ENCODE measurements at places on chromosomes 3 and 15.
A peak's percentile ranks its signal among the peaks of the same experiment; 100 is the strongest.

DNA sequence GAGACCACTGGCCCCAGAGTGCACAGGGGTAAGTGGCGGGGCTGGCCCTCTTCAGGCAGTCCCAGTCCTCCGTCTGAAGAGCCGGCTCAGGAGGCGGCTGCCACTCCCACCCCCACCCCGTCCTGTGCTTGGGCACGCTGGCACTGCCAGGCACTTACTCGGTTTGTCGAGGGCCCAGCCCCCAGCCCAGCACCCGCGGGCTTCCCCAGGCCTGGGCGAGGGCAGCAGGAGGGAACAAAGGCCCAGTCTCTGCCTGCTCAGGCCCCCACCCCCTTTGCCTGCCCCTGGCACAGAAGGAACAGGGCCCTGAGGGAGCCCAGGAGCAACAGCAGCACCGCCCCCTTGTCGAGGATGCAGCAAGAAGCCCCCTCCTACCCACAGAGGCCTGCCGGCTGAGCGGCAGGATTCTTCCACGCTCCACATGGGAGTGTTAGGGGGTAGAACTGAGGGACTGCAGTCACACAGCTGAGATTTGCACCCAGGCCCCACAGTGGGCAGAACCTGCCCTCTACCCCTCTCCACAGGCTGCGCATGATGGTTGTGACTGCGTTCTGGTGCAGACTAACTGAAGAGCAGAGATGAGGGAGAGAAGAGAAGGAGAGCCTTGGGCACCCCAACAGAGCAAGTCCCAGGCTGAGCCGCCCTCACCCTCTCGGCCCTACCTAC lies 8.9 kb downstream of the DUSP7 start:
- no peak for DNase-seq

- DNase-seq, result no peak
Observed at GRCh38 chr3:126816986-126817777, 113.1 kb downstream of the CHCHD6 start.

DNA sequence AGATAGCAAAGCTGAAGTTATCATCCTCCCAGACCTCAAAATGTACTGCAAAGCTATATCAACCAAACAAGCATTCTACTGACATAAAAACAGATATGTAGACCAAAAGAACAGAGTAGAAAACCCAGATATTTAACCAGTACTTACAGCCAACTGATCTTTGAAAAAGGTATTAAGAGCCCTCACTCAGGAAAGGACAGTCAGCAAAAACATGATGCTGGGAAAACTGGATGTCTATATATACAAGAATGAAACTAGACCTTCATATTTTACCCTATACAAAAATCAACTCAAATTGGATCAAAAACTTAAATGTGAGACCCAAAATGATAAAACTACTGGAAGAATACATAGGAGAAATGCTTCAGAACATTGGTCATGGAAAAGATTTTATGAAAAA lies 87.5 kb upstream of the MME start:
- DNase-seq, result no peak

DNA sequence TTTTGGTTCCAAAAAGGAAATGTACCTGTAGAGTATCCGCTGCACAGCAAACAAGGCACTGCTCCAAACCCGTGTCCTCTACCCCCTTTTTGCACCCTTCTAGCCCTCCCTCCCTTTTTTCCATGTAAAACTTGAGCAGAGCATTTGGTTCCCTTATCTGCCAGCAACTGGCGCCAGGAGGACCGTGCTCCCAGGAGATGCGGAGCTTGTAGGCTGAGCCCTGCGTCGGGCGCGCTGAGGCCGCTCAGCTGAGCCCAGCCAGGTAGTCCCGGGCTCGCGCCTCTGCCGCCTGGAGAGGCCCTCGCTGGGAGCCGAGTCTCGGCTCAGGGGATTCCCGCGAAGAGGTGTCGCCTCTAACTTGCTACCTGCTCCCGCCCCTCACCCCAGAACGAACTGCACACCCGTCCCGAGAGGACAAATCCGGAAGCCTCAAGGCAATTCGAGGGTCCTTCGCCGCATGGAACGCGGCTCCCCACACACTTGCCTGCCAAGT lies 575 bp downstream of the TRPM7 start:
- peak; percentile 37 for DNase-seq

- DNase-seq, result no peak
Observed at GRCh38 chr3:4613366-4613765, 120.2 kb downstream of the ITPR1 start.

DNA sequence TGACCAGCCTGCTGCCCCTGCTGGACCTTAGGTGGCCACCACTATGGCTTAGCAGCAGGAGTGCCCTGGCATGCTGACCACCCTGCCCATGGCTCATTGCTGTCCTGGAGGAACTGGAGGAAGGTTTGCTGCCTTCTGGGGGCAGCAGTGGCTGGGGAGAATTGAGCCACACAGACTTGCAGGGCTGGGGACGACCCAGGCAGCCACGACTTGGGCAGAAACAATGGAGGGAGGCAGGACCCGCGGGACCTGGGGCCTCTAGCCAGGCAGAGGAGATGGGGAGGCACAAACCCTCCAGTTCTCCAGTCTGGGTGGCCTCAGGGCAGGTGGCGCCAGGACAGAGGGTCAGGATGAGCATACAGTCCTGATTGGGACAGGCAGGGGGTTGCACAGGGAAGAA lies 32.8 kb downstream of the ADAMTS7 start:
- DNase-seq, result no peak

GRCh38 chr3:141255137-141255845 lies 23.7 kb downstream of the PXYLP1 start:
- DNase-seq, result no peak

- no peak for DNase-seq
Observed at GRCh38 chr15:41561104-41561776, 2.2 kb downstream of the TYRO3 start.

DNA sequence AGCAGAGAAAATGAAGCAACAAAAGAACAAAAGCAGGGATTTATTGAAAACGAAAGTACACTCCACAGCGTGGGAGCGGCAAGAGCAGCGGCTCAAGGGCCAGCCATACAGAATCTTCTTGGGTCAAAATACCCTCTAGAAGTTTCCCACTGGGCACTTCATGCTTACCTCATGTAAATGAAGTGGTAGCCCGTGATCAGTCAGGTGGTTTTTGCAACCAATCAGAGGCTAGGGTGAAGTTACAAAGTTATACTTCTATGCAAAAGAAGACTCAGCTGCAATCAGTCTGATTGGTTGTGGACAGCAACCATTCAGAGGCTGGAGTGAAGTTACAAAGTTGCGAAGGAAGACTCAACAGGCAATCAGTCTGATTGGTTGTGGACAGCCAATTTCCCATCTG lies 37.8 kb upstream of the TRH start:
- no peak for DNase-seq

- peak; percentile 60 for DNase-seq
Observed at GRCh38 chr15:44536302-44536961, 515 bp upstream of the EIF3J start.

GRCh38 chr3:31170932-31171670 lies 276.6 kb upstream of the GADL1 start:
- DNase-seq, result no peak

GRCh38 chr15:51731549-51732267 lies 5.7 kb downstream of the LYSMD2 start:
- no peak for DNase-seq

DNA sequence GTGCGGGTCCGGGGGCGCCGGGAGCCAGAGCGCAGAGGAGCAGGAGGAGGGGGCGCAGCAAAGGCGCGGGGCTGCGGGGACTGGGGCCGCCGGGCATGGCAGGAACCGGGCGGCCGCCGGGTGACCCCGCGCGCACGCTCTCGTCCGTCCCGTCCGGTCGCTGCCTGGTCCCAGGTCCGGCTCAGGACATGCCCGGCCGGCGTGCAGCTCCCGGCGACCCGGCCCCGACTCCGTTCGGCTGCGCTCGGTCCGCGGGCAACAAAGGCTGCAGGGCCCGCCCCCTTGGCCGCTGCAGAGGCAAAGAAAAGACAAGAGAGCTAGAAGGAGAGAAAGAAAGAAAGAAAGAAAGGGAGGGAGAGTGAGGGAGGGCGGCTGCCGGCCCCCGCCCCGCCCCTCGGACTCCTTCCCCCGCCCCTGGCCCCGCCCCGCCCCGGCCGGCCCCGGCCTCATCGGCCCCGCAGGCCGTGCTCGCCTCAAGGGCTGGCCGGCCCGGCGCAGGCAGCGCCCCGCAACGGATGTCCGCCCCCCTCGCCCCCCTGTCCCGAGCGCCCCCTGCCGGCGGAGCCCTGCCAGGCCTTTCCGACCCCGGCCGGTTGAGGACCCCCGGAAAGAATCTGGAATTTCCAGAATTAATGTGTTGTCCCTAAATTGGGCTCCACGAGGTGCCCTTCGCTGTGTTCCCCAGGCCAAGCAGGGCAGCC lies at the start of gene ADAMTS7:
ADAMTS7 (minus strand) TSS at position 341 of the 701 bp plus-strand sequence; CDS start at position 97, 244 bp downstream.
- peak; percentile 97 for DNase-seq

DNA sequence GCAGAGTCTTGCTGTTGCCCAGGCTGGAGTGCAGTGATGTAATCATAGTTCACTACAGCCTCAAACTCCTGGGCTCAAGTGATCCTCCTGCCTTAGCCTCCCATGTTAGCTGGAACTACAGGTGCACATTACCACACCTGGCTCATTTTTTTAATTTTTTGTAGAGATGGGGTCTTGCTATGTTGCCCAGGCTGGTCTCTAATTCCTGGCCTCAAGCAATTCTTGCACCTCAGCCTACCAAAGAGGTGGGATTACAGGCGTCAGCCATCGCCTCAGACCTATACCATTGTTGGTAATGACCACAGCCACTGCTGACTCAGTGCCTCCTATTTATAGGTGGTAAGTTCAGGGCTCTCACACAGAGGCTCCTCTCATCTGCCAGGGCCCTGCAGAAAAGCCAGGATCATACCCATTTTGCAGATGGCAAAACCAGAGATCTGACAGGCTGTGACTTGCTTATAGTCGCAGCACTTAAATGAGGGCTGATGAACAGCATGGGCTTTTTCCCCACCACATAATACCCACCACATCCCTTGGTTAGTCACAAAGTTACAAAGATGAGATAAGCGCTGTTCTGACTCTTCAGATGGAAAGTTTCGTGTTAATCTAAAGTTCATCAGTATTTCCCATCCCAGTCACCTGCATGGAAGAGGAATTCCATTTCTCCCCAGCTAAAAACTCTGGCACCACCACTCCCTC lies 21.8 kb upstream of the SPATA12 start:
- DNase-seq, result no peak

DNA sequence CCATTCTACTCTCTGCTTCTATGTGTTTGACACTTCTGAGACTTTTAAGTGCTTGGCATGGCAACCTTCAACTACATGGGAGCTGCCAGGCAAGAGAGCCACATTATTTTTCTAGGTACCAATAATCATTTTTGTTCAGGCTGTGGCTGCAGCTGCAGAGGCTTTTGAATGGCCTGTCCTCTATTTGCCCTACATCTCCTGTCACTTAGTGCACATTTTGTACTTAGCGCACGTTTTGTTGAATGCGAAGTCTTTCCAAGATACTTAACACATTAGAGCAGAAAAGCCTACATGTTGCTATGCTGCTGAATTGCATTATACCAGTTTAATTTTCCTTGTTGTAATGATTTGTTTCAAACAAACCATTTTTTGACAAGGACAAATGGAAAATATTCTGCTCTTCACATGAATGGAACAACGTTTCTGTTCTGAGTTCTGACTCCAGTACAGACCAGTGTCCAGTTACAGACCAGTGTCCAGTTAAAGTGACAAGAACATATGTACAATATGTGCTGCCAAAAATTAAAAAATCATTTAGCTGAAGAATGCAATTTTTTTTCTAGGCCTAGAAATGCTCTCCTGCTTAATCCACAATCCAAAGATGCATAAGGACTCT lies 113.9 kb downstream of the ABI3BP start:
- no peak for DNase-seq

DNA sequence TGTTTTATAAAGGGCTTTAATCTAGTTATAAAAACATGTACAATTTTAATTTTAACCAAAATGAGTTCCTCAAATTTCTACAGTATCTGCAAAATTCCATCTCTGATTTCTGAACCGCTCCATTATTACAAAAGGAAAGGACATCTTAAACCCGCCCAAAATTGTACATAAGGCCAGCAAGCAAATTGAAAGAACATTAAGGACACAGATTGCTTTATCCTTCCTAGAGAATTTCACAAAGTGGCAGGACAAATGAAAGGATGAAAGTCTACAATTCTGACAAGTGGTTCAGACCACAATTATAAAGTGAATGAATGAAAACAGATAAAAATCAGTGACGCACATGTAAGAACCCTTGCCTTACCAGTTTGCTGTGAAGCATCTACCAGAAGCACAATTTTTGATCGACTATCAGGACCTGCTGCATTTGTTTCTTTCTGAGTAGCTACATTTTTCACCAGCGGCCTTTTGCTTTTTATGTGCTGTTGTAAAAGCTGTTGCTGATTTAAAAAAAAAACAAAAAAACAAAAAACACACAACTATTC lies 13.6 kb downstream of the SECISBP2L start:
- no peak for DNase-seq

- DNase-seq, result no peak
Observed at GRCh38 chr3:178233371-178234071, 302.7 kb upstream of the KCNMB2 start.

GRCh38 chr3:186210852-186211500 lies 102.1 kb upstream of the ETV5 start:
- no peak for DNase-seq

DNA sequence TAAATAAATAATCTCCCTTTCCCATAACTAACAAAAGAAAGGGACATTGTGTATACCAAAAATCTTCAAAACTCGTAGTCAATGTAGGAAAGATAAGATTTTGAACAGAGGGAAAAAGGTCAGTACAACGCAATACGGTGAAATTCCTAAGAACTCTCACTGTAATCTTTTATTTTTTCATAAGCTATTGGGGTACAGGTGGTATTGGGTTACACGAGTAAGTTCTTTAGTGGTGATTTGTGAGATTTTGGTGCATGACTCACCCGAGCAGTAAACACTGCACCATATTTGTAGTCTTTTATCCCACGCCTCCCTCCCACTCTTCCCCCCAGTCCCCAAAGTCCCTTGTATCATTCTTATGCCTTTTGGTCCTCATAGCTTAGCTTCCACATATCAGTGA lies 718.0 kb downstream of the TBL1XR1 start:
- no peak for DNase-seq

GRCh38 chr15:52783929-52784798 lies 6.0 kb downstream of the ONECUT1 start:
- no peak for DNase-seq

GRCh38 chr15:74202452-74203401 lies at the start of gene STRA6:
Gene STRA6 (minus strand): TSS chr15:74202787. CDS start chr15:74202267, 520 bp downstream.
- no peak for DNase-seq

GRCh38 chr3:54954022-54954421 lies 26.2 kb upstream of the LRTM1 start:
- DNase-seq, result no peak

- no peak for DNase-seq
Observed at GRCh38 chr3:143447491-143447890, 327.9 kb downstream of the CHST2 start.

DNA sequence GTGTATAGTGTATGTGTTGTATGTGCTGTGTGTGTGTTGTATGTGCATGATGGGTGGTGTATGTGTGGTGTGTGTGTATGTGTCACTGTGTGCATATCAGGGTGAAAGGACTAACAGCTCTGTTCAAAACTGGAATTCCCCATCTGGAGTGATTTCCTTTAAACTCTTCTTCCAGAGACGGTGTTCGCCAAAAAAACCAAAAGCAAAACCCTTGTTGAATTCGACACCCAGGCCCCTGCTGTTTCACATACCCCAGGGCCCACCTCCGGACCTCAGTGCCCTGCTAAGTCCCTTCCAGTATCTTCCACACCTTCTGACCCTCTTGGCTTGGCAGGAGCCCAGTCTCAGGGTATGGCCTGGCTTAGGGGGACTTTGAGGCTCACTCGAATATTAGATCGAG lies 44.9 kb upstream of the SEC13 start:
- no peak for DNase-seq

- no peak for DNase-seq
Observed at GRCh38 chr3:112604536-112604935, 36.4 kb downstream of the CCDC80 start.
